ENCODE measurements at places on chromosomes 13 and 19.

GRCh38 chr13:43988302-43988701 lies 108.6 kb downstream of the LACC1 start:
- no peak for DNase-seq

DNA sequence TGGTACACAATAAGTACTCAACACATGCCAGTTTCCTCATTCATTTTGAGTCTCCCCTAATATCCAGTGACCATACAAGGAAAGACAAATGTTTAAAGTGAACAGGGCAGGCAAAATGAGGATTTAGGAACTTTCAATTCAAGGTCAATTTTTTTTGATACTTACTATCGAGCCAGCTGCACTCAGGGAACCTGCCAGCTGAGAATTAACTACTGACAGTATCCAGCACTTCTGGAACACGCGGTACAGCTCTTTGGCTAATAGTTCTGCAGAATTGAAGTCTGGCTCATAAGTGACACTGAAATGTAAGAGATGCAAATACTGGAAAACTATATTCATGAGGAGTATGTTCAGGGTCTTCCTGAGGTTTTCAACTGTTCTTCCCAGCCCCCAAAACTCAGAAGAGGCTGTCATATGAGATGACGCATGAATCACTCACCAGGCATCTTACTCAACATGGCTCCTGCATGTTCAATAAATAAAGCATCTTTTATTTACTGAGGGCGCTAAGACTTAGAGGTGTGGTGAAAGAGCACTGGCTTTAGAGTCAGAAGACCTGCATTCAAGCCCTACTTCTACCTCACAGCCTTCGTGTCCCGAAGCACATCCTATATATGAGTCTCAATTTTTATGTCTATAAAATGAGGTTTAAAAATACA lies 25.6 kb downstream of the RUBCNL start:
- no peak for DNase-seq

- DNase-seq, result no peak
Observed at GRCh38 chr19:13537454-13537853, 31.2 kb upstream of the CACNA1A start.

DNA sequence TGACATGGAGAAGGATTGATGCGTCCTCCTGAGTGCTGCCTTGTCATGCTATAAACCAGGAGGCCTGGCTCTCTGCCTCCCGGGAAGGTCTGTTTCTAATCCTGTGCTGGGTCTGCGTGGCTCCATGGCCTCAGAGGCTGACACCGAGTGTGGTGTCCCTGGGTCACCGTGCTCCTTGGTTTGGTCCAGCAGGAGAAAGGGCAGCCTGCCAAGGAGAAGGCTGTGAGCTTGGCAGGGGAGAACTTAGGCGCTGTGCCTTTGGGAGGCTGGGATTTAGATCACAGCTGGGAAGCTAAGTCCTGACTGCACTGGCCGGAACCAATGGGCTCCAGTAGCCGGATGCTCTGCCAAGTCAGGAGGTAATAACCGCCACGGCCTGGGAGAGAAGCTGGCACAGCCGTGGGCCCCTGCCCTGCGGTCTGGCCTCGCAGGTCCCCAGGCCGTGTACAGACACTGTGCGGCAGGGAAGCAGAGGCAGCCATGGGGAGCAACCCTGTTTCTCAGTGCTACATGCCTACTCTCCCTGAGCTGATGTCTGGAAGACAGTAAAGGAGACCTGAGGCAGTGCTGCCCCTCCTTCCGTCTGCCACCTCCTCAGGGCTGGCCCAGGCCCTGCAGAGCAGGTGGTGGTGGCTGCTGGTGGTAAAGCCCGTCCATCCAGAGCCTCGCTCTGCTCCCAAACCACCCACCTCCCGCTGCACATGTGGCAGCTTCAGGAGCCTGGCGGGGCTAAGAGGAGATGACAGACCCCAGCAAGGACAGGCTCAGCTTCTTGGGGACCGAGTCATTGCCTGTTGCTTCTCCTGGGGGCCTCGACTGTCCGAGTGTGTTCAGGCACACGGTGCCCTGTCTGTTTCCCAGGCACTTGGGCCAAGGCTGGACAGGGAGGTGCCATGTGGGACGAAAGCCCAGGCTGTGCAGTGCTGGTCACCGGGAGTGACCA lies 44.9 kb downstream of the C13orf46 start:
- DNase-seq, result peak; percentile 89

- peak; percentile 70 for DNase-seq
Observed at GRCh38 chr13:66210677-66211076, 1019.5 kb downstream of the PCDH9 start.

- DNase-seq, result no peak
Observed at GRCh38 chr19:6325614-6326013, 7.8 kb downstream of the ACER1 start.

- DNase-seq, result no peak
Observed at GRCh38 chr13:61413572-61414535, 1.8 kb downstream of the PCDH20 start.

DNA sequence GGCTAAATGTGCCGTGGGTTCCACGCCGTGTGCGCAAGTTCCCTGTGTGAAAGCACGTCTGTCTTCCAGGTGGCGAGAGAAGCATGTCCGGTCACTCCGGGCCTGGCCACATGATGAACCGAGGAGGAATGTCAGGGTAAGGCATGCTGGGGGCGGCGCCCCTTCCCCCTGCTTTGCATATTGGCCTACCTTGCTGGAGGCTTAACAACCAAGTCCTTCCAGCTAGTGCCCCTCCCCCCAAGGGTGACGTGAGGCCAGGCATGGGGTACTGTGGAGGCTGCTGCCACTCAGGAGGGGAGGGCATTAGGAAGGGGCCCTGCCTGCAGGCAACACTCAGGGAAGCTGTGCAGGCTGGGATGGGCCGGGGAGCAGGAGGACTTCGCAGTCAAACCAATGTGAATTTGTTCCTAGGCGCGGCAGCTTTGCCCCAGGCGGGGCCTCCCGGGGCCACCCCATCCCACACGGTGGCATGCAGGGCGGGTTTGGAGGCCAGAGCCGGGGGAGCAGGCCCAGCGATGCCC lies 12.5 kb downstream of the MICOS13 start:
- DNase-seq, result no peak

- DNase-seq, result no peak
Observed at GRCh38 chr13:82758044-82758443, 1124.2 kb downstream of the SLITRK1 start.

- DNase-seq, result no peak
Observed at GRCh38 chr13:90533866-90534265, 813.6 kb upstream of the MIR17HG start.

DNA sequence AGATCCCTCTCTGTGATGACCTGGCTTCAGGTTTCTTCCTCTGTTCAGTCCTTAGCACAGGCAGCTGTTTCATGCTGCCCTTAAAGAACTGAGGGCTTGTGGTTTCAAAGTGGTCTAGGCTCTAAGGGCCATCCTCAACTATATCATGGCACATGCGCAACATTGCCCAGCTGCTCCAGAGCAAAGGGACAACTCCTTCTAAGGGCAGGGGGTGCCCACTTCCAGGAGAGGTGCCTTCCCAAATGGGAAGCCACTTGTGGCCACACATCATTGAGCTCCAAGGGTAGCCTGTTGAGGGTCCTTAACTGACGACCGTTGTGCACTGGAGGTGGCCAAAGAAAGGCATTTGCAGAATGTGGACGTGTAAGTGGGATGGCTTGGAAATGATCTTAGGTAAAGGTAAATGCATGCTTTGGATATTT lies 7.3 kb downstream of the GPR183 start:
- DNase-seq, result no peak

GRCh38 chr13:61036715-61037114 lies 378.9 kb downstream of the PCDH20 start:
- DNase-seq, result no peak

DNA sequence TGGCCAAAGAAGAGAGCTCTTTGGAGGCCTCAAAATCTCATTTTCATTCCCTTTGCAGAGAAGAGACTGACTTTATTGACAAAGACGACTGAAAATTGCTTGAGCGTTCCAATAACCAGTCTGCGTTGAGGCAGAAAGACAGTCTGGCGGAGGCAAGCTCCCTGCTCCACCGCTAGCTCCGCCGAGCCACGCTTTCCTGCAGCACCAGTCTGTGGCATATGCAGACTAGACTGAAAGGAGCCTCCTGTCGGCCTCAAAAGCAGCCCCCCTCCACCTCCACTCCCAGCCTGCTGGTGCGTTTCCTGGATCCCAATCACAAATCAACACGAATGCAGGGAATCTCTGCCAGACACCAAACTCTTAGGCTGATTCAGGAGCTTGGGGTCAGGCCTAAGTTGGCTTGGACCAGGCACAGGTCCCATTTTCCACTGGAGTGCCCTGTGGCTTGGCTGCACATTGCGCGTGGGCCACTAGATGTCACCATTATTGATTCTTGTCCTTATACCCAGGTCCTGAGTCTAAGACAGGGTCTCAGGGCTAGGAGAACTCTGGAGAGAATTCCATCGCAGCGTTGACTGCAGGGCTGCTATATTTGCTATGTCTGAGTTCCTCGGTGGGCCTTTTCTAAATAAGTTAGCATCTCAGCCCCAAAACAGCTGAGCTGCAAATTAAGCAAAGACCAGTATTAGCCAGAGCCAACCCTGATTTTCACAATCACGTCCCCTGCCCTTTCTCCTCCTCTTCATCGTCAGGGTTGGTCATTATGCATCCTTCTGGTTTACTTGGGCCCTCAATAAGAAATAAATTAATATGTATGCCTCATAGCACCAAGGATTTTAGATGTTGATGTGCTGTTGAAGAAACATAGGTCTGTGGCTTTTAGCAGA lies 5.2 kb upstream of the ZNF507 start:
- peak; percentile 72 for DNase-seq

- DNase-seq, result no peak
Observed at GRCh38 chr13:19767966-19768365, 14.8 kb downstream of the PSPC1 start.

- DNase-seq, result peak; percentile 92
Observed at GRCh38 chr13:112885782-112886268, 83.2 kb upstream of the MCF2L start.

DNA sequence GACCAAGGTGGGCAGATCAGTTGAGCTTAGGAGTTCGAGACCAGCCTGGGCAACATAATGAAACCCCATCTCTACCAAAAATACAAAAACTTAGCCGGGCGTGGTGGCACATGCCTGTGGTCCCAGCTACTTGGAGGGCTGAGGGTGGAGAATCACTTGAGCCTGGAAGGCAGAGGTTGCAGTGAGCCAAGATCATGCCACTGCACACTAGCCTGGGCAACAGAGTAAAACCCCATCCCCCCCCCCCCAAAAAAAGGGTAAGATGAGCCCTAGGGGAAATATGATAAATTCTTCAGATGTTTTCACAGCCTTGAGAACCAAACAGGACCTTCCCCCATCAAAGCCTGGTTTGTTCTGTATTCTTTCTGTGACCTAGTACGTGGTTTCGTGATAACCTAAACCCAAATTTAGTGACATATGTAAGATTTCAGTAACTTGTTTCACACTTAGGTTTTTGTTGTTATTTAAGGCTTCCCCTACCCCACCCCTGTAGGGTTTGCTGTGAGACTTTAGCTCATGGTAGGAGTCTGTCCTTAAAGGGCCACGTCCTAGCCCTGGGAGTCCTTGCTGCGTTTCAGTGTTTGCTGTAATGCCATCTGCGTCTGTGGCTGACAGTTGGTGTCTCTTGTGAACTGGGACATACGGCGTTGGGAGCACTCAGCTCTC lies 49.6 kb downstream of the MYO9B start:
- no peak for DNase-seq

DNA sequence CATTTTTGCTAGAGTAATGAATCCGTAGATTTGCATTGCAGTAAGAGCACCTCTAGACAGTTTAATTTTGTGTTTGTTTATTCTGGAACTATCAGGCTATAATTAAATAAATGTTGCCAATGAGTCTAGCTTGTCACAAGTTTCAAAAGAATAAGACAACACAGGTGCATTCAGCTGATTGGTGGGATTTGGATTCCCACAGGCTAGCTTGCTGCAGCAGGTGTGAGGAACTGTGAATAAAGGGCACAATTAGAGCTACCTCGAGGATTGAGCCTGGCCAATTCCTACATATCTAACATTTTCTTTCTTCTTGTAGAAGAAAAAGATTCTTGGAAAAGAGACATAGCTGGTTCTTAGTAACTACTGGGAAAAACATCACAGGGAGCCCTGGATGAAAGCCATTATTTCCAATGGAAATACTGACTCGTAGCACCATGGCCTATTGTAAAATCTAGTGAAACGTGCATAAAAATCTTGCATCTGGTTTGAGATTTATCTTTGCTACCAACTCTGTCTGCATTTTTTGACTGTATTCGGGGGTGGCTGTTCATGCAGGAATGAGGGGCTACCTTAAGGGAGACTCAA lies 360.9 kb downstream of the FGF9 start:
- DNase-seq, result no peak

- no peak for DNase-seq
Observed at GRCh38 chr13:82439159-82439904, 1442.9 kb downstream of the SLITRK1 start.

DNA sequence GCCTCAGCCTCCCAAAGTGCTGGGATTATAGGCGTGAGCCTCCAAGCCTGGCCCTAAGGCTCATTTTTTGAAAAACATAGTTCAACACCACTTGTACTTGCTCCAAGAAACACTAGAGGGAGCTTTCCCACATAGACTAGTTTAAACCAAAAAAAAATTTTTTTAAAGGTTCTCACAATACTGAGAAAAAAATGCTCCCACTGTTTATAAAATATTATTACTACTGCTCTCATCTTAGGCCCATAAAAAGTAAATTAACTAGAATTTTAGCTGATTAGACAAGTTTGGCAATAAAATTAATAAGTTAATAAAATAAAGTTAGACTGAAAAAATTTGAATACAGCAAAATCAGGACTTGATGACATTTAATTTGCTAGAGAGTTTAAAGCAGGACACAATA lies 109.5 kb downstream of the TBC1D4 start:
- DNase-seq, result peak; percentile 58

- no peak for DNase-seq
Observed at GRCh38 chr19:58562122-58563033, 4.0 kb upstream of the UBE2M start.

- no peak for DNase-seq
Observed at GRCh38 chr19:38812841-38813320, at the start of gene LGALS4. LGALS4 (minus strand) TSS chr19:38812945; CDS start chr19:38812886, 59 bp downstream.

GRCh38 chr19:3508771-3509535 lies 2.8 kb downstream of the FZR1 start:
- no peak for DNase-seq

- DNase-seq, result no peak
Observed at GRCh38 chr13:88802886-88803285, 1131.7 kb downstream of the SLITRK5 start.

DNA sequence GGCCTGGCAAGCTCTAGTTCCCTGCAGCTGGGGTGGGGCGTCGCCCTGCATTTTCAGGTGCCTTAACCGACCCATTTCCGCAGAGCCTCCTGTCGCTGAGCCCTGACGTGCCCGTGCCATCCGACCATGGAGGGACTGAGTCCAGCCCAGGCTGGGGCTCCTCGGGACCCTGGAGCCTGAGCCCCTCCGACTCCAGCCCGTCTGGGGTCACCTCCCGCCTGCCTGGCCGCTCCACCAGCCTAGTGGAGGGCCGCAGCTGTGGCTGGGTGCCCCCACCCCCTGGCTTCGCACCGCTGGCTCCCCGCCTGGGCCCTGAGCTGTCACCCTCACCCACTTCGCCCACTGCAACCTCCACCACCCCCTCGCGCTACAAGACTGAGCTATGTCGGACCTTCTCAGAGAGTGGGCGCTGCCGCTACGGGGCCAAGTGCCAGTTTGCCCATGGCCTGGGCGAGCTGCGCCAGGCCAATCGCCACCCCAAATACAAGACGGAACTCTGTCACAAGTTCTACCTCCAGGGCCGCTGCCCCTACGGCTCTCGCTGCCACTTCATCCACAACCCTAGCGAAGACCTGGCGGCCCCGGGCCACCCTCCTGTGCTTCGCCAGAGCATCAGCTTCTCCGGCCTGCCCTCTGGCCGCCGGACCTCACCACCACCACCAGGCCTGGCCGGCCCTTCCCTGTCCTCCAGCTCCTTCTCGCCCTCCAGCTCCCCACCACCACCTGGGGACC lies 1.2 kb downstream of the ZFP36 start:
- DNase-seq, result peak; percentile 30
